ENCODE measurements at places on chromosomes 2 and 18. TPM values are rescaled to one million over a fixed set of nuclear protein-coding genes. Genes with fewer than 3 reads are reported as not detected.

DNA sequence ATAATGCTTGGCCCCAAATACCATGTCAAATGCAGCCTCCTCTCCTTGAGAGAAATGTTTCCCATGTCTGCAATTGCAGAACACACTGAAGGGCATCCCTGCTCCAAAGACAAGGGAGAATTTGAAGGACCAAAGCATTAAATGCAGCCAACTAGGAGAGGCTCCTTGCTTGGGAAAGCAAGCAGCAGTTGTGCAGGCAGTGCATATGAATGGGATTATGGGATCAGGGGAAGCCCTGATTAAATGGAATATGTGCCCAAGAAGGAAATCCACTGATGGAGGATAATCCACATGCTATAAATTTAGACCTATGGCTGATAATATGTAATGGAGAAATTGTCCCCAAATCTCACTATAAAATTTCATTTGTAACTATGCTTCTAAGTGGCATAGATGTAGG lies 116.1 kb downstream of the NCKAP5 start:
- DNase-seq: no peak

The GRB14 gene
- 1.5 TPM for polyA plus RNA-seq

GRCh38 chr2:25528173-25528572 lies 145.2 kb downstream of the DTNB start:
- no peak for DNase-seq

DNA sequence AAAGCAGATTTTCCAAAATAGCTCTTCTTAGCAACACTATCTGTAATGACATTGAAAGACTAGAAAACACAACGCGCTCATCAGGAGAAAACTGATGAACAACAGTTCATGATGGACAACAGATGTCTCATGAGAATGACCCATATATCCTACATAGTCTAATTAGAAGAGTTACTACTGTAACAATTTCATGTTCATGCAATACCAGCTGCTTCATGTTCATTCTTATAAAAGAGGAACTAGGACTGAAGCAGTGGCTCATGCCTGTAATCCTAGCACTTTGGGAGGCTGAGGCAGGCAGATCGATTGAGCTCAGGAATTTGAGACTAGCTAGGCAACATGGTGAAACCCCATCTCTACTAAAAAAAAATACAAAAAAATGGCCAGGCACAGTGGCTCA lies 22.7 kb downstream of the TRAPPC8 start:
- no peak for DNase-seq

DNA sequence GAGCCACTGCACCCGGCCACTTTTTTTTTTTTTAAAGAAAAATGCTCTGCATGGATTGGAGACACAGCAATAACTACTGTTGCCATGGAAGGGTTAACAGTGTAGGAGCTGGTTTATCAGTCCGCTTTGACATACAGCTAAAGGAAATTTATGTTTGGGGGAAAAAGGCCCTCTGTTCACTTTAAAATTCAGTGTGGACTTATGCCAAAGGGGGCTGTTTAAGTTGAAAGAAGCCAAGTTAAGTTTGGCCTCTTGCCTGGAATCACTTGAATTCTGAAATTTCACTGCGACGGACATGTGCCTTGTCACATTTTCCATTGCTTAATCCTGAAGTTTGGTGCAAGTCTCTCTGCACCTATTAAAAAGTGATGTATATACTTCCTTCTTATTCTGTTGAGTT lies 3.1 kb downstream of the KCNE4 start:
- peak; percentile 98 for DNase-seq

DNA sequence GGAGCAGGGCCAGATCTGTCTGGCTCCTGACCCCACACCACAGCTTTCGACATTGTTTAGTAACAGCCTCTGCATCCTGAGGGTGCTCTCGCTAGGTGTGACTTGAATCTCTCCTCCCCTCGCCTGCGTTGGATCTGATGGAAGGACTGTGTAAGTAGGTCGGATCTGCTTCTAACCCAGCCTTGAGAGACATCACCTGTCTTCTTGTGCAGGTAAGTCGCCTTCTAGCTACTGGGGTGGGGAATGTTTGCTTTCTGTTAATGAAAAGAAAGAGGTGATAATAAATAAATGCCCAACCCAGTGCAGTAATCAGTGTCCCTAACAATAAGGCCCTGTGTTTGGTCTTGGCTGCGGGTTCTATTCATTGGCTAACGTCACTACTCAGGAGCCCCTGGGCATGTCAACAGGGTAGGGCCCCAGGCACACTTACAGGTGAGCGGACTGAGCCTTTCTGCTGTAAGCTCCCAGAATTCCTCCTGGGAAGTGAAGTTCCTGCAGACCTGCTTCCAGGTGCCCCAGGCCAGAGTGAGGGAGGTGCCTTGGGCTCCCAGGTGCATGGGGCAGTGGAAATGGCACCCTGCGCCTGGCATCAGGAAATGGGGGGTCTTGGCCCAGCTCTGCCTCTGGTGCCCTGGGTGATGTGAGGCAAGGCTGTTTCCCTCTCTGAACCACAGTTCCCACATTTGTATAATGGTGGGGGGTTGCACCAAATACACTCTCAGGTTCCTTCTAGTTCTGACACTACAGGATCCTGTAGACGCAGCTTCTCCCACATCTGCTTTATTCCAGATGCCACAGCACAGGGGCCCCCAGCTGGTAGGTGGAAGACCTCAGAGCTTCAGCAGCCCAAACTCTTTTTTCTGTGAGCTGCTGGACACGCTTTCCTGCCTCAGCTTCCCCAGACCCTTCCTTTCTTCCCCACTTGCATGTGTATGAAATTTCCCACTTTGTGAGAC lies 11.2 kb upstream of the FOSL2 start:
- no peak for DNase-seq

The FASTKD1 gene
- polyA plus RNA-seq: 19.8 TPM

- no peak for DNase-seq
Observed at GRCh38 chr18:9290156-9290555, 44.4 kb upstream of the TWSG1 start.

- DNase-seq: no peak
Observed at GRCh38 chr18:46321955-46322354, 217.8 kb downstream of the HAUS1 start.

DNA sequence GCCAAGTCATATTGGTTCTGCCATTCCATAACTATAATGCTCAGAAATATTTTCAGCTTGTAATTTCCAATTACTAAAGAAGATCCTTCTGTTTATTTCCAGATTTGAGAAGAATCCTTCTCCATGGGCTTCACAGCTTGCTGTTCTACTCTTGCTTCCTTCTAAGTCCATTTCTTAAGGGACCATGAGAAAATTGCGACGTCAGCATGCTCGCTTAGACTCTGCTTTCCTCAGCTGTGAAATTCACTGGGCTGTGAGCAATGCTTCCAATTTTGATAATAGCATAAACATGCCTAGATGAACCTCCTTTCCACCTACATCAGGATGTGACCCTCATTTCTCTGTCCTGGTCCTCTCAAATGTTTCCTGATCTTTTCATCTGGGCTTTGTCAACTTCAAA lies 145.3 kb upstream of the CDH20 start:
- peak; percentile 14 for DNase-seq
